ENCODE measurements at places on chromosomes 1 and 21. TPM values are rescaled to one million over a fixed set of nuclear protein-coding genes. Genes with fewer than 3 reads are reported as not detected.

- no peak for DNase-seq
These were observed 401.5 kb downstream of the DSCAM start for GRCh38 chr21:40445349-40445921.

- no peak for DNase-seq
These were observed 332.9 kb downstream of the SRGAP2C start for GRCh38 chr1:121517586-121518230.

GRCh38 chr1:176531036-176531435, 68.1 kb downstream of the PAPPA2 start:
- DNase-seq: no peak

The GJA4 gene
- 20.0 TPM for total RNA-seq

The RGSL1 gene
- total RNA-seq: not detected

Measured in upper lobe of right lung (tissue), 1 donor.